ENCODE measurements at places on chromosomes 12 and 14.

DNA sequence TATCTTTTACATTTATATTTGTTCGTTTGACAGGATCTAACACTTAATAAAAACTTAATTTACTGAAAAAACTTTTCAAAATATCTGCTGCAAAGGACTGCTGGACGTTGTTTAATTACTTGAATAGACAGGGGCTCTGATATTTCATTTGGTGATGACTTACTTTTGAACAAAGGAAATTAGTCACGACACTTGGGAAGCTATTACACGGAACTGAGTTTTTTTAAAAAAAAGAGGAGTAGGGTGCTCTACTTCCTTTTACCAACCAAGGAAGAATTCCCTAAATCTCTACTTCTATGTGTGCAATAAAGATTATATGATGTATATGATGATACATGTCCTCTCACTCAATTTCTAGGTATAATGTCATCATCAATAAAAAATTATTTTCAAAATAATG, 4.7 kb downstream of the FGD6 start:
- DNase-seq: no peak

GRCh38 chr12:67394550-67394949, 125.4 kb downstream of the CAND1 start:
- no peak for DNase-seq

DNA sequence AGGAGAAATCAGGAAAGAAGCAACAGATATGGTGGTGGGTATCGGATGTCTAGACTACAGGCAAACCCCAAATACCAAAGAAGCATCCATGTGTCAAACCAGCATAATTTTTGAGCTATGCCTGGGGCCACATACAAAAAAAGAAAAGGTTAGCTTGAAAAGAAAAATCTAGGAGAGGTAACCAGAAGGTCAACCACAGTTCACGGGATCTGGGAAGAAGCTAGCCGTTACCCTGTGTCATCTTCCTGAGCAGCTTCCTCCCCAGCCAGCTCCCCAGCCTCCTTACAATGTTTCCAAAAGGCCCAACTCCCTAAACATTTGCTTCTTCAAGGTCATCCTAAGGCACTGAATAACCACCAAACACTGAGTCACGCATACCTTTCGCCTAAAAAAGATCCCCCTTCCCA, 3.1 kb downstream of the SINHCAF start:
- DNase-seq: peak; percentile 42

- no peak for DNase-seq
Observed at GRCh38 chr14:63761351-63762117, 33.7 kb upstream of the SGPP1 start.

DNA sequence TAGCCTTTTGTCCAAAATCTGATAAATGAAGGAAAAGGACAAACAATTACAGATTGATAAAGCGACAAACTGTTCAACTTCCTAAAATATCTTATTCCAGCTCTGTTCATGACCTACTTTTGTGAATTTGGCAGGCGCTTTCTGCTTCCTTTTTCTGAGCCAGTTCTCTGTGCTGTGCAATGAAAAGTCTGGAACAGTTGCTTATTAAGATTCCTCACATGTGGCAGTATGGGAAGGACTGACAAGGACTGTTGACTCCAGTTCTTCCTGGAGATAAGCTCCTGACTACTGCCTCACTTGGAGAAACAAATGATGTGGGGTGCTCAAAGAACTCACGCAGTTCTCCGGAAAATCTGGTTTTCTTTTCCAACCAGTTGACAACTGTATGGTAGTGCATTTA, 58.3 kb upstream of the ANP32D start:
- no peak for DNase-seq

All from large intestine (tissue), 12 donors.